GM12865 (cell line): ENCODE measurements at places on chromosomes 13 and 19.

- DNase-seq = peak; percentile 36
Measured at GRCh38 chr19:35992907-35993765, 1.9 kb upstream of the SDHAF1 start.

DNA sequence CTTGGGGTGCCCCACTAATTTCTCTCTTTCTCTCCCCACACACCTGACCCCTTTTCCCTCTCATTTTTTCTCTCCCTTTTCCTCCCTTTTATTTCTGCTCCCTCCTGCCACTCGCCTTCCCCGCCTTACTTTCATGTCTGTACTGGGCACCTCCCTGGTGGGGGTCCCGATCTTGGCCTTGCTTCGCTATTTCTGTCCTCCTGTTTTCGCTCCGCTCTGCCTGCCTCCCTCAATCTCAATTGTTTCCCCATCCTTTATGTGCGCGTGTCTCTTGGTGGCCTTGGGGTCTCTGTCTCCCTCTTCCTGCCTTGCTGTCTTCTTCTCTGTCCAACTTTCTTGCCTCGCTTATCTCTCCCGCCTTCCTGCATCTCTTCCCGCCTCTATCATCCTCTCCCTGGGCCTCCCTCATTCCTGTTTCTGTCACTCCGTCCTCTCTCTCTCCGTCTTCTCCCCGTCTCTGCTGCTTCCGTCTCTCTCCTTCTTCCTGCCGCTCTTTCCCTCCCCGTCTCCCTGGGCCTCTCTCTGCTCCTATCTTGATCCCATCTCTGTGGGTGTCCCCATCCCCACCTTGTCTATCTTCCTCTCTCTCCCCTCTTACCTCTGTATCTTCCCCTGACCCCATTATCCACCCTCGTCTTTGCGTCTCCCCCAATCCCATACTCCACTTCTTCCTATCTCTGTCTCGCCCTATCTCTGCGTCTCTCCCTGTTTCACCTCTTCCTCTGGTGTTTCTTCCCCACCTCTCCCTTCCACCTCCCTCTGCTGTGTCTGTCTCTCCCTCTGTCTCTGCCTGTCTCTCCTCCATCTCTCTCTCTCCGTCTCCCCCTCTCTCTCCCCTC, 4.0 kb downstream of the GRIN2D start:
- DNase-seq = no peak

GRCh38 chr13:110430391-110431336, 123.6 kb downstream of the COL4A2 start:
- DNase-seq = no peak

DNA sequence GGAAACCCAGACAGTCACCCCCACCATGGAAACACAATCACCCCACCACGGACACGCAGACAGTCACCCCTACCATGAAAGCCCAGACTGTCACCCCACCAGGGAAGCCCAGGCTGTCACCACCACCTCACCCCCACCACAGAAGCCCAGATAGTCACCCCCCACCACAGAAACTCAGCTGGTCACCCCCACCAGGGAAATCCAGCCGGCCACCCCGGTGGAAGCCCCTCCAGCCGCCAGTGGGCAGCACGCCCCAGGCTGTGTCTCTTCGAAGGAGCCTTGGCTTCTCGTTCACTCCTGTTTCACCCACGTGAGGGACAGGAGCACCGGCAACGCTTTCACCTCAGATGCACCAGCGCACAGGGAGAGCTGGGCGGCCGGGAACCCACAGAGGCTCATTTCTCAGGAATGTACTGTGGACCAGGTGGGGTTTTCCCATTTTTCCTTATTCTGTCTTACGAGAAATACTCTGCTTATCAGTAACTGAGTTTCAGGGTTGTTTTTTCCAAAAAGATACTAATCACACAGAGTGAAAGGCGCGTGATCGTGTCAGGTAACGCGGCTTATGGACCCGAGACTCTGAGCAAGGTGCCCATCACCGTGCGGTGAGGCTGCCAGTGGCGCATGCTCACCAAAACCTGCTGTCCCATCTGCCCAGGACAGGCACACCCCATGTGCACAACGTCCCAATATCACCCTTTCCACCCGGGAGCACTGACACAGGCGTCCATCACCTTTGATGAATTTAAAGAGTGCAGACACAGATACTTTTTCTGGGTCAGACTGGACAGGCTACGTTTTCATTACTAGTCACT, 28.0 kb downstream of the CARS2 start:
- no peak for DNase-seq

- no peak for DNase-seq
Measured at GRCh38 chr19:47155148-47155547, 24.5 kb downstream of the SAE1 start.

GRCh38 chr13:21675095-21675991, 4.5 kb downstream of the FGF9 start:
- peak; percentile 36 for DNase-seq

DNA sequence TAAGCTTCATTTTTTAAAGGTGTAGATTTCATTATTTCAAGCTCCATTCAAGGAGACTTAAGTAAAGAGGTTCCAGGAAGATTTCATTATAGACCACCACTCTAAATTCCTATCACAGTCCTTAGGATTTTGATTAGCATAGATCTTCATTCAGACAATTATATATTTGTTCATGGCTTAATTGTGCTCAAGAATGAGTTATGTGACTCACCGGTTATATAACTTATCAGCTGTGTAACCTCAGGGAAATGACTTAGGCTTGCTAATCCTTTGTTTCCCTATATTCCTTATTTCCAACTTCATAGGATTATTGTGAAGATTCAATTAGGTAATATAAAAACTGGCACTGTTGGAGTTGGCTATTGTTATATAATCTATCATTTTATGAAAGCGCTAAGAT, 632.8 kb upstream of the SPRY2 start:
- DNase-seq = no peak

- DNase-seq = no peak
Measured at GRCh38 chr19:49971991-49972411, 11.0 kb upstream of the SIGLEC11 start.

GRCh38 chr13:19852766-19853165, 10.7 kb downstream of the ZMYM5 start:
- no peak for DNase-seq

DNA sequence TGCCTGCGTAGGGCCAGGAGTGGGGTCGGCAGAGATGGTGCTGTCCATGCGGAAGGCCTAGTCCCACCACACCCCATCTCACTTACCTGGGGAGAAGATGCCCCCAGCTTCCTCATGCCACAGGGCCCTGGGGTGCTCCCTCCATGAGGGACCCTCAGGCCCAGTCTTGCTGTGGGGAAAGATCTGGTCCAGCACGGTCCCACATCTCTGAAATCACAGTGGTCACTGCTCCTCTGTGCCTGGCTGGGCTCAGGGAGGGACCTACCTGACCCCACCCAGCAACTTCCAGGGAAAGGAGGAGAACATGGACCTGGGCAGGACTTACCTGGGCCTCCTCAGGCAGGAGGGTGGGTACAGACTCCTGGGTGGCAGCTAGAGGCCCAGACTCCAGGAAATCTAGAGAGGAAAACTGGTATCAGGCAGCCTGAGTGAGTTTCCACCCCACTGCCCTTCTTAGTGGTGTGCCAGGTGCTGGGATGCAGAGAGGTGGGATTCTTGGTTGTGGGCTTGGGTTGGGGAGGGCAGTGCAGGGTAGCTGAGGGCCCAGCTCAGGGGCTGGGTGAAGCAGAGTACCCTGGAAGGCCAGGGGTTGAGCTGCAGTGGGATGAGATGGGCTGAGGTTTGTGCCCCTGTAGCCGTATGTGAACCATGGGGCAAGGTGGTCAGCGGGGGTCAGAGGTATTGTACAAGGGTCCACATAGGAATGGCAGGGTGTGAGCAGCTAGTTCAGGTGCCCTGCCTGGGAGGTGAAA, 3.8 kb downstream of the MZF1 start:
- no peak for DNase-seq

DNA sequence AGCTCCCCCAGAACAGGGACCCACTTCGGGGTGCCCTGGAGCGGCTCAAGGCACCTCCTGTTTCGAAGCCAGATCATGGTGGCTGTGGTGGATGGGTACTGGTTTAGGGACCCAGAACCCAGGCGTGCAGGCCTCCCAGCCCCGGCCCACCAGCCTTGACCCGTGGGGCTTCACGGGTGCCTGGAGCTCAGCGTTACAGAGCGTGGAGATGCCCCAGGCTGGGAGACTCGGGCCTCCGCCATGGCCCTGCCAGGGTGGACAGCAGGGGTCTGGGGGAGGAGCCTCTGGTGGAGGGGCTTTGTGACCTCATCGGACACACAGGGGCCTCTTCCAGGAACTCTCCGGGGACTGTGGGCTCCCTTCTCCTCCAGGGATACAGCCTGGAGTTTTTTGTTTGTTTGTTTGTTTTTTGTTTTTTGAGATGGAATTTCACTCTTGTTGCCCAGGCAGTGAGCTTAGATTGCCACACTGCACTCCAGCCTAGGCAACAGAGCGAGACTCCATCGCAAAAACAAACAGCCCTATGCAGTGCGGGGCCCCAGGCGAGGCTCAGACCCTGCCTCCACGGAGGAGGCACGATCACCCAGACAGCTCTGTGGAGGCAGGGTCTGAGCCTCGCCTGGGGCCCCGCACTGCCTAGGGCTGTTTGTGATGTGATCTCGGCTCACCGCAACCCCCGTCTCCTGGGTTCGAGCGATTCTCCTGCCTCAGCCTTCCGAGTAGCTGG, at the start of gene GARIN5B:
Gene GARIN5B (minus strand): TSS at position 271 of the 727 bp plus-strand sequence. CDS start 194 bp downstream, at position 77.
- no peak for DNase-seq

DNA sequence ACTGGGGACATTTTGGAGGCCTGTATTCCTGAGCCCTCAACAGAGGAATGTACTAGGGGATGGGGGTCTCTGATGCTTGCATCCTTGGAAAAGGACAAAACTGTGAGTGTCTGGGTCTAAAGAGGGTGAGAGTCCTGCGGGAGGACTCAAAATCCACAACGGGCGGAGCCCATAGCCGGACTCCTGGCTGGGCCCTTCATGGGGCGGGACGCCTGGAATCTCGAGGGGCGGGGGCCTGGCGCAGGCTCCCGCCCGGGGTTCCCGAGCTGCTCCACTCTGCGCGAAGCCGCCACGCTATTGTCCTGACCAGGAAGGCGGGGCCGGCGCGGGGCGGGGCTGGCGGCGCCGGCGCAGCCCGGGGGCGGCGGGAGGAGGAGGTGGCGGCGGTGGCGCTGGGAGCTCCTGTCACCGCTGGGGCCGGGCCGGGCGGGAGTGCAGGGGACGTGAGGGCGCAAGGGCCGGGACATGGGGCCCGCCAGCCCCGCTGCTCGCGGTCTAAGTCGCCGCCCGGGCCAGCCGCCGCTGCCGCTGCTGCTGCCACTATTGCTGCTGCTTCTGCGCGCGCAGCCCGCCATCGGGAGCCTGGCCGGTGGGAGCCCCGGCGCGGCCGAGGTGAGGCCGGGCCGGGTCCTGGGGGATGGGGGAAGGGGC, at the start of gene APLP1:
Gene APLP1 (plus strand): TSS at position 403 of the 651 bp plus-strand sequence. CDS start 63 bp downstream, at position 466.
- DNase-seq = peak; percentile 47

GRCh38 chr13:112693831-112694497, 4.1 kb downstream of the ATP11A start:
- peak; percentile 52 for DNase-seq

GRCh38 chr13:111315347-111315995, 5.0 kb upstream of the TEX29 start:
- DNase-seq = no peak

DNA sequence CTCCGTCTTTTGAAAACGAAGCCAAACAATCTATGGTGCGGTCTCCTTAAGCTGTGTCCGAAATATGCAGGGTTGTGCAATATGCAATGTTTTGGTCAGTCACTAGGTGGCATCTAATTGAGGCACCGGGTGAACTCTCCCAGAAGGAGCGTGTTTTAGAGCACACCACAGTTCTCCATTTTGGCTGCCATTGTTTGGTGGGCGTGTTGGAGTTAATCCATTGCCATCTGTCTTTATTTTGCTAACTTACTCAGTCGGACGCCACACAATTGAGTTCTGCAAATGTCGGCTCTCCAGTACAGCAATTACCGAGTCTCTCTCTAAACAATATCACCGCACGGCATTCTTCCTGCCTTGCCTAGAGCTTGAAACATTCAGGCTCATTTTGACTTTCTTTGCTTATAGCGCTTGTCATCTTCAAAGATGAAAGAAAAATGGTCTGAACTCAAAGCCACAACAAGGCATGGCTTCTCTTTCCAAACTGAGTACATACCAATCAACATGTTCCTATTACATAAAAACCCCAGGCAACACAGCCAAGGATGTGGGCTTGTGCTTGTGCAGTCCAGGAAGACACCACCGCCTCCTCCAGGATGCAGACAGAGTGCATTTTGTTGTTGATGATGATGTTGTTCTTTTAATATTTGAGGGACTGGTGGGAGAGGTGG, 182.0 kb upstream of the SERP2 start:
- peak; percentile 63 for DNase-seq

DNA sequence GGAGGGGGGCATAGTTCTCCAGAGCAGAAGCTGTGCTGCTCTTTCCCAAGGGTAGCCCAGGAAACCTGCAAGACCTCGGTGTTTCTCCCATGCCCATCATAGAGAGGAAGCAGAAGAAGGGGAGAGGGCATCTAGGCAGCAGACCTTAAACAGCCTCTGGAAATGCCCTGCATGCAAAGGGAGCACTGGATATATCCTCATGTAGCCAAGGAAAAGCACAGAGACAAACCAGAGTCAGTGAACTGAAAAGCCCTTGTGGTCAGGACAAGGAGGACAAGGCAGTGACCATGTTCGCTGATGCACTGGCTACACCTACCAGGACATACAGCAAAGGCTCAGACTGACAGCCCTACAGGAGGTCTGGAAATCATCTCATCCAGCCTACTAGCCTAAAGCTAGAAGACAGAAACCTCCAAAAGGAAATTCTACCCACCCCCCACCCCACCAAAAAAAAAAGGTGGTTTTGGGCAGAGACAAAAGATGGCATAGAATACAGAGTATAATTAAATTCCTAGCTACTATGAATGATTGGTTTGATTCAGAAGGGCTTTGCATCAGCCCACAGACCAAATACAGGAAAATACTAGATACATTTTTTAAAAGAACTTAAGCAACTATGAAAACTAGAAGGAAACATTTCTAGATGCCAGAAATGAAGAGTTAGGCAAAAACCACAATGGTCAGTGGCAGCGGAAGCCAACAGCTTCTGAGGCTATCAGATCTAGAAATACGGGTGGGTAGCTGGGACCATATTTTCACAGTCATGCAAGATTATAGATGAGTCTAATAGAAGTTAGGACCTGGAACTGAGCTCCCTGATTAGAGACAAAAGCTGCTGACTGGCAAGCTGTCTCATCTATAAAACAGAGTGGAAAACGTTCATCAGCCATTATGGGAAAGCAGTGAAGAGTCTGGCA, 4.4 kb upstream of the TBC1D4 start:
- DNase-seq = peak; percentile 30

DNA sequence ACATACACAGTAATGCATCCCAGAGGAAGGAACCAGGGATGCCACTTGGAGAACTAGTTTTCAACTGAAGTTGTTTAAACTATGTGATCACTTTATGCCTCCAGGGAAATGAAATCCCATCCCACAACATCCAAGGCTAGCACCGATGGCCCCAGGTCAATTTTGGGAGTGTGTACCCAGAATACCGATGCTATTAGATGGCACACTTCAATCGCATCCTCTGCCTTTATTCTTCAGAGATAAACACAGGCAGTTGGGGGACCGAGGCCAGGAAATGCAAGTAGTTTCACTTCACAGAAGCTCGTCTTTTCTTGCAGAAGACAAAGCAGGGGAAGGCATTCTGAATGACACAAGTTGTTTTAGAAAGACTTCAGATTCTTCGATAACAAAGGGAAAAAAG, 13.8 kb downstream of the STK24 start:
- DNase-seq = peak; percentile 68
